ENCODE measurements at places on chromosomes 16 and 17. TPM values are rescaled to one million over a fixed set of nuclear protein-coding genes. Genes with fewer than 3 reads are reported as not detected.

- H3K4me1 ChIP-seq: no peaks in the 10 kb centered on the region
- H3K27ac ChIP-seq: no peak overlapping the region
- no peaks in the 10 kb centered on the region for H3K36me3 ChIP-seq
- H3K27me3 ChIP-seq: no peaks in the 10 kb centered on the region
These were observed 134.7 kb upstream of the ELAC2 start for GRCh38 chr17:13152501-13152900.

DNA sequence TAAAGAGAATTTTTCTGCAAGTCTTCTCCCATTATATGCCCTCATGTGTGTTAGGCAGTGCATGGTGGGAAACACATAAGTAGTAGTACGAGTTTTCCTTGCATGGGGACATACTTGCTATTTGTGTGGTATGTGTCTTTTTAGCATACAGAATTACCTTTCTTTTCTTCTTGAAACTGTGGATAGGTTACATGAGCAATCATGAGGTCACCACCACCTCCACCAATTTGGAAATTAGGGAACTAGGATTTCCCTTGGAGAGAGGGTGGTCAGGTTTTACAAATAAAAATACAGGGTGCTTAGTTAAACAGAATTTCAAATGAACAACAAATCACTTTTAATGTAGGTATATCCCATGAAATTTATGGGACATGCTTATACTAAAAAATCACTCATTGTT, 16.3 kb upstream of the AMZ2 start:
- no peak overlapping the region for H3K27ac ChIP-seq
- H3K36me3 ChIP-seq: no peaks in the 10 kb centered on the region
- DNase-seq: no peak
- peaks cover 13% of the 10 kb centered on the region for H3K4me1 ChIP-seq
- no peaks in the 10 kb centered on the region for H3K27me3 ChIP-seq

DNA sequence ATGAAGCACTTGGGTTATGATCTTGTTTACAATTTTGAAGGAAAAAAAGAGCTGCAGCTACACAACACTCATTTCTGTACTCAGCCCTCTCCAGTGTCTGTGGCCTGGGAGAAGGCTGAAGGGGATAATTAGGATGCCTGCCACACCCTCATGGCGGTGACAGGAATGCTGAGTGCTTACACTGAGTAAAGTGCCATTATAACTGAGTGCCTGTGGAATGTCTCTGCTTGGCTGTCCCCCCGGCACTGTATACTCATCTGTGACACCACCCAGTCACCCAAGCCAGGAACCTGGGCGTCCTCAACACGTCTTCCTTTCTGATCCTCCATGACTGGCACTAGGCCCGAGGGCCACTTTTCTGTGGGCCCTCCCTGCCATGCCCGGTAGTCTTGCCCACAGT, 3.5 kb upstream of the MRPL38 start:
- H3K27ac ChIP-seq: no peak overlapping the region
- DNase-seq: no peak
- H3K4me3 ChIP-seq: no peak overlapping the region

GRCh38 chr17:352421-353212, at the start of gene RPH3AL:
Gene RPH3AL, minus strand, starts transcription at chr17:352807. Its CDS starts 25,264 bp downstream, at chr17:327543.
- H3K4me3 ChIP-seq: no peak within 1 kb of the TSS
- no peaks in the 10 kb centered on the region for H3K36me3 ChIP-seq
- no peak within 1 kb of the TSS for H3K27ac ChIP-seq
- DNase-seq: no peak
- H3K4me1 ChIP-seq: no peaks in the 10 kb centered on the region

DNA sequence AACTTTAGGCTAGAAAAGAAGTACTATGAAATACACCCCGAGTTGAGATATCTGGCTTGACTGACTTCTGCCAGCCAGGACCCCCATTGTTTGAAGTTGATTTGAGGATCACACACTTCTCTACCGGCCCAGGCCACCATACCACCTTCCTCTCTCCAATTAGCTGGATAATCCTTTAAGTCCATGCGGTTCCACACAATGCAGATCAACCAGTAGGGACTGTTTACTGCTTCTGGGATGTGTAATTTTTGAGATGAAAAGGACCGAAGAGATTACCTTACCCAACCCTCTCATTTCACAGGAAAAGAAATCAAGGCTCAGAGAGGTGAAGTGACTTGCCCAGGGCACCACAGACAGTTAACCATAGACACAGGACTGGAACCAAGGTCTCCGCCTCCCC, 20.5 kb downstream of the ERN1 start:
- H3K4me3 ChIP-seq: no peak overlapping the region
- H3K27me3 ChIP-seq: no peaks in the 10 kb centered on the region
- no peak for DNase-seq
- peaks cover 65% of the 10 kb centered on the region for H3K4me1 ChIP-seq
- H3K36me3 ChIP-seq: no peaks in the 10 kb centered on the region
- H3K27ac ChIP-seq: no peak overlapping the region

DNA sequence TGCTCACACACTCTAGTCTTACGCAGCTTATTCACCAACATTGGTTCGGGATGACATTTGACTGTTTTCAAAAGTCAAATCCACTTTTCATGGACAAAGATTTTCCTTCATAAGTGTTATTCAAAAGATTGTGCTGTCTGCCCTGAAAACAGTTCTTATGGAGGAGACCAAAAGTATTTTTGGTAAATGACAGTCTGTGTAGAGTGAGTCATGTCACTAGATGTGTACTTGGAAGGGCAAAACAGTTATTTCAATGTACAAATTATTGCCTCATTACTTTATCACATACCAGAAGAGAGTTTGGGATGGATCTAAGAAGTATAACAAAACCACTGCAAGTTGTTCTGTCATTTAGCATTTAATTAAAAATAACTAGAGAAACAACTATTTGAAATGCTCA, 265.6 kb downstream of the CDH13 start:
- no peak overlapping the region for H3K4me3 ChIP-seq
- H3K36me3 ChIP-seq: no peaks in the 10 kb centered on the region
- no peak overlapping the region for H3K27ac ChIP-seq
- no peaks in the 10 kb centered on the region for H3K27me3 ChIP-seq

GRCh38 chr16:49663081-49664065, 192.5 kb downstream of the ZNF423 start:
- H3K27me3 ChIP-seq: no peaks in the 10 kb centered on the region
- no peaks in the 10 kb centered on the region for H3K36me3 ChIP-seq
- H3K4me3 ChIP-seq: no peak overlapping the region
- H3K27ac ChIP-seq: no peak overlapping the region

ATP2C2 gene
- total RNA-seq: not detected

KLHL10 gene
- total RNA-seq: not detected
